ENCODE measurements at places on chromosomes 11 and 22.
A peak's percentile ranks its signal among the peaks of the same experiment; 100 is the strongest.

DNA sequence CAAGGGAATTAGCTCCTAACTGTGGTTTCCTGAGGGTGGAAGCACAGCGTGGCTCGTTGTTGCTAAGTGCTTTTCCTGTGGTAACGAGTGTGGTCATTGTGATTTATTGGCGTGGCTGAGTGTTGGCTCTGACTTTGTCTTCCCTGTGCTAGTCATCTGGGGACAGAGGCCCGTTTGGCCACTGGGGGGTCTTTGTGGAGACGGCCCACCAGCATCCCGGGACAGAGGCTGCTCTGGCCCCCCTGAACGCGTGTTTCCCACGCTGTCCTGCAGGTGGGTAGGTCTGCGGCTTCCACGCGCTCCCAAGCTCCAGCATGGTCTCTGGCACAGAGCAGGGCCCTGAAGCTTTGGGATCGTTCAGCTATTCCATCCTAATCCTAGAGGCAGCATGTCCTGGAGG lies 1040.0 kb downstream of the TBC1D22A start:
- DNase-seq: no peak

GRCh38 chr11:92225568-92226330 lies 1.1 kb downstream of the FAT3 start:
- peak; percentile 65 for DNase-seq

DNA sequence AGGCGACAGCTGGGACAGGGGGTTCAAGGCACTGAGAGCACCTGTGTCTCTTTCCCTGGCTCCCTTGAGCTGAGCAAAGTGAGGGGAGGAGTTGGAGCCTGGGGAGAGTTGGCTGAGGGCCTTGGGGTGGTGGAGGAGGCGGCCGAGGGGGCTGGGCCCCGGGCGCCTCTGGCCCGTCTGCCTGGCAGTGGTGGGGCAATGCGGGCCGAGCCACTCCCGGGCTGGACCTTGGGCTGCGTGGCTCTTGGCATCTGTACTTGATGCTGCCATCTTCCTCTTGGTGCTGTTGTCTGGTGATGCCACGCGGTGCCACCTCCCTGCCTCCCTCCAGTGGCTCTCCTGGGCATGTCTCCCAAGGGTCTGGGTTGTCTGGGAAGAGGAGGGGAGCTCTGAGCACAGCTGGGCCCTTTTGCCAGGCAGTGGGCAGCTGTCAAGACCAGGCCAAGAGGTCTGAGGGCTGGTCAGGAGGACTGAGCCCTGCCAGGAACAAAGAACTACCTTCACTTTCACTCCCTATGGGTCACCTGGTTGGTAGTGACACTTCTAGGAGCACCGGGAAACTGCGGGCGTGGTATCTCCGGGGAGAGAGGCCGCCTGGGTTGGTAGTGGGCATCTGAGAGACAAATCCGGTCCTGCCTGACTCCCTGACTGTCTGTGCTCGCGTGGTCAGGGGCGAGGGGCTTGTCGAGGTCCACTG lies 1.3 kb downstream of the GRIK4 start:
- DNase-seq: no peak

GRCh38 chr11:47179655-47179991 lies 2.9 kb upstream of the ARFGAP2 start:
- peak; percentile 31 for DNase-seq

Measured in nucleus accumbens (tissue), 56 donors.